Inflammatory macrophage (primary cell): ENCODE measurements at places on chromosomes 7 and 10.

DNA sequence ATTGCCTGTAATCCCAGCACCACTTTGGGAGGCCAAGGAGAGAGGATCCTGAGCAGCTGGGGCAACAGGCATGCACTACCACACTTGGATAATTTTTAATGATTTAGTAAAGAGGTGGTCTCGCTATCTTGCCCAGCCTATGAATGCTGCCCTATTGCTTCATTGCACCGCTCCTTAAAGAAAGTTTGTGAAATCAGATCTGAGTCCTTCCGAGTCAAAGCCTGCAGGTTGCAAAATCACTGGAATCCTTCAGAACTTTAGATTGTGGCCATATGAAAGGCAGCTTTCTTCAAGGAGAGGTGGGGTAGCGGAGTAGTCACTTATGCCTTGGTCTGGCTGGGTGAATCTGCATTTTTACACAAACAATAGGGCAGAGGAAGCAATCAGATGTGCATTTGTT, 166.3 kb downstream of the ARHGAP12 start:
- no peak for DNase-seq

- DNase-seq: peak; percentile 7
Observed at GRCh38 chr7:45890902-45891461, 2.7 kb downstream of the IGFBP1 start.

- DNase-seq: no peak
Observed at GRCh38 chr7:142436601-142437000, 178.7 kb upstream of the PRSS58 start.

DNA sequence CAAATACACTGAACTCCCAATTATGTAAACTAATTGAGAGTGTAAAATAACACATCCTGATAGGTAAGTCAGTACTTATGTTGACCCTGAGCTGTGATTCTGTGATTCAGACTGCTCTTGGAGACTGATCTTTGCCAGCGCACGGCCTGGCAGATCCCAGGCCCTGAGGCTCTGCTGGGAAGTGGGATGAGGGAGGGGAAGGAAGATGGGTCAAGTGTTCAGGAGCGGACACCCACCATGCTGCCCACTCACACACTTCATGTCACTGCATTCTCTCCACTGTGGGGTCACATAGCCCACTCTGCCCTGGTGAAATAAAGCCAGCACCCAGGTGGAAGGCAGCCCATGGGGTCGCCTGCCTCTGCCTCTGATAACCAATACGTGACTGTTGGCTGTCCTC, 226.2 kb downstream of the TNS3 start:
- DNase-seq: no peak

DNA sequence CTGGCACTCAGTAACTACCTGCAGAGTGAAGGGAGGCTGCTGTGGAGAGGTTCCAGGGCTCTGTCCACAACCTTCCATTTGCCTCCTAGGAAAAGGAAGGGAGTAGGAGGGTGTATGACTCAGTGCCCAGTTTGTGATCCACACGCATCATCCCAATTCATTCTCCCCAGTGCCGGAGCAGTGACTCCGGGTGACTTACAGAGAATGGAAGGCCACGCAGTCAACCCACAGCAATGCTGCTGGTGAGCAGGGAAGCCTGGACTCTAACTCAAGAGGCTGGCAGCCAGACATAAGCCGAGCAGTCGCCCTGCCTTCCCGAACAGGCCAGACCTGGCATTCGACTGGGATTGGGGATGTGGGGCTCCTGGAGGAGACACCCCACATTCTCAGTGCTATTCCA, 139.9 kb downstream of the SH3PXD2A start:
- no peak for DNase-seq

- no peak for DNase-seq
Observed at GRCh38 chr7:71131256-71132126, 453 bp upstream of the GALNT17 start.

GRCh38 chr10:92575961-92576360, 2.1 kb upstream of the IDE start:
- peak; percentile 73 for DNase-seq

- no peak for DNase-seq
Observed at GRCh38 chr7:149330914-149331567, 69.0 kb downstream of the ZNF783 start.

- DNase-seq: no peak
Observed at GRCh38 chr7:78441737-78442136, 643.2 kb downstream of the PHTF2 start.

DNA sequence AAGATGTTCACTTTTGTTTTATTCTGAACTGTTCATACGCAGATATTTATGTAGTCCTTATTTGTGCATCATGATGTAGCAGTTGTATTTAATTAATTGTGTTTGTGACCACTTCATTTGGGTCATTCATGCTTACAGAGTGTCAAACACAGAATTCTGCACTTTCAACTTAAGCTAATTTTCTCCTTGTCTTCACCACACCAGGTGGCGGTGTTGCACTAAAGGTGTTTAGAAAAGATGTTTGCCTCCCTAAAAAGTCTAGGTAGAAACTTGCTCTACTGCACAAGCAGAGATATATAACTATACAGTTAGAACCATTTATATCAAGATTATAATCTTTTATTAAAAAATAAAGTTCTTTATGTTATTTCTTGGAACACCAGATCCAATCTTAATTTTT, 1.3 kb upstream of the TAS2R38 start:
- DNase-seq: no peak

DNA sequence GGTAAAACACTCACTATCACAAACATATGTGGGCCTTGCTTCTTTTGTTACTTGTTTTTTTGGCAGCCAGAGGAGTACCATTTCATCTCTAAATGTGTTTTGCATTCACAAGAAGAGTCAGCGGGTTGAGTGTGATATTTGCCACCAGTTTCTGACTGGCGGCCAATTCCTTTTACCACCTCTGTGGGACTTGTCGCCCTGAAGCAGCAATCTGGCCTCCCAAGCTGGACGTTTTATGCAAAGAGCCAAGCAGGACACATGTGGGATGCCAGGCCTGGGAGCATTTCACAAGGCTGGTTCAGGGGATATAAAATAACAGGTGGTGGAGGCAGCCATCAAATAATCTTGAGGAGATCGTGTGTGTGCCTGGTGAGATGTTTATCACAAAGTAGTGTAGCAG, 61.8 kb upstream of the TRIL start:
- DNase-seq: no peak
